ENCODE measurements at places on chromosomes 5 and 9.

DNA sequence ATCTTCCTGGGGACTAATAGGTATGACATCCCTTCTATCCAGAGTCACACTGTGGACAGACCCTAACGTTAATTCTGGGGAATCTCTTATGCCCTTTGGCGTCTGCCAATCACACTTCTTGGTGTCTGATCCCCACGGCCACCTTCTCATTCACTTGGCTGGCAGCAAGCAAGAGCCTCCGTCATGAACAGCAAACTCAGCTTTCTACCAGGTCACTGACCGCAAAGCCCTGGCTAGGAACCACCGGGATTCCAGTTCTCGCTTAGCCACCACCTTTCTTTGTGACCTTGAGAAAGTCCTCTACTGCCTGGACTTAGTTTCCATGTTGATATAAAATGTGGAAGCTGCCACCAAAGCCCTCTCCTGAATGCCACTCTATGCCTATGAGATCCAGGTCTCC is 67.7 kb upstream of the FCN1 start:
- no peak for DNase-seq

DNA sequence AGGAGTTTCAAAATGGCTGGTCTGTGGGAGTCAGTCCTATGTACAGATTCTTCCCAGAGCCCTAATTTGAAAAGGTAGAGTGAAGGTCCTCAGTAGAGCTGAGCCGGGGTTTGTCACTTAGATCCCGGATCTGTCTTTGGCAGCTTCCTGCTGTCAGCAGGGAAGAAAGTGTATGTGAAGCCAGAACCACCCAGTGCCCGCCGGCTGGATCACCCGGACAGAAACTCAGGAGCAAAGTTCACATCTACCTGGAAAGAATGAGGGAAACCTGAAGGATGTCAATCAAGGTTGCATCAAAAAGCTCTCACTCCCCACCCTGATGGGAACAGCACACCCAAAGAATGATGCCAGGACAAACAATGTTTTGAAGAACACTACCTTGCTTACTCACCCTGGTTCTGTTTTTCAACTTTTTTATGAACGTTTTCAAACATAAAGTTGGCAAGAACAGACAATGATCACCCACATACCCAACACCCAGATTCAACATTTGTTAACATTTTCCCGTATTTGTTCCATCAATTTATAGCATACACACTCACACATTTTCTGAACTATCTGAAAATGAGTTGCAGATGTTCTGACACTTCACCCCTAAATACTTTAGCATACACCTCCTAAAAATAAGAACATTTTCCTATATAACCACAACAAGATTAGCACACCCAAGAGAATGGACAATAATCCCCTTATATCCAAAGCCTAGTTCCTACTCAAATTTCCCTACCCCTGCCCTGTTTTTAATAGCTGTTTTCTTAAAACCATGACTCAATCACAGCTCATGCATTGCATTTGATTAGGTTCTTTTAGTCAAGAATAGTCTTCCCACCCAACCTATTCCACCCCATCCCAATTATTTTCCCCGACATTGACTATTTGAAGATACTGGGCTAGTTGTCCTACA is 133.9 kb downstream of the LHFPL2 start:
- DNase-seq, result no peak

DNA sequence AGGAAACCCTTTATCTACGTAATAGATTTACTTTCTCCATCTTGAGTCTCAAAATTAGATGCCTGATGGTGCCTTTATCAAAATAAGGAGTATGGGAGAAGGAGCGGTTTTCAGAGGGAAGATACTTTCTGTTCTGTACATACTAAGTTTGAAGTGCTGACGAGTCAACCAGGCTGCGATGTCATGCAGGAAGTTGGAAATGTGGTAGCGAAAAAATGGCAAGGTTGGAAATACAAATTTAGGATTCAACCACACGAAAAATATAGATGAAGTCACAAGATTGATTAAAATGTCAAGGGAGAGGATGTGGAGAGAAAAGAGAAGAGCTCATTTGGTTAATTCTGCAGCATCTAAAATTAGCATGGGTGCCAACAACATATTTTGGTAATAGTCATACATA is 129.5 kb downstream of the FOXD1 start:
- no peak for DNase-seq

- DNase-seq, result no peak
Measured at GRCh38 chr5:119016125-119016774, 27.9 kb upstream of the DTWD2 start.

DNA sequence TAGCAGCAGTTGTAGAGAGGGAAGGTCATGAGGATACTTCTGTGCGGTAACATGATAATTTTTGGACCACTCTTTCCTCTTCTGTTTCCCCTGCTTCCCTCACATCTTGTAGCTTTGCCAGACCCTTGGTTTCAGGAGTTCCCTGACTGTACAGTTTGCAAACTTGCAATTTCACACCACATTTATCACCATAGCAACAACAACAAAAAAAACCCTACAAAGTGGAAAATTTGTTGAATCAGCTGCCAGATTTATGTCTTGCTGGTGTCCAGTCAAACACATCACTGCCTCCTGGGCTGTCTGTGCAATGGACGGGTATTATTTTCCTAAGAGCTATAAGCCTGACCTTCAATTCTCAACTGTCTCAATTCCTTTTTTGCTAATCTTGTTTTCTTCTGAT is 751.6 kb downstream of the TLR4 start:
- no peak for DNase-seq

DNA sequence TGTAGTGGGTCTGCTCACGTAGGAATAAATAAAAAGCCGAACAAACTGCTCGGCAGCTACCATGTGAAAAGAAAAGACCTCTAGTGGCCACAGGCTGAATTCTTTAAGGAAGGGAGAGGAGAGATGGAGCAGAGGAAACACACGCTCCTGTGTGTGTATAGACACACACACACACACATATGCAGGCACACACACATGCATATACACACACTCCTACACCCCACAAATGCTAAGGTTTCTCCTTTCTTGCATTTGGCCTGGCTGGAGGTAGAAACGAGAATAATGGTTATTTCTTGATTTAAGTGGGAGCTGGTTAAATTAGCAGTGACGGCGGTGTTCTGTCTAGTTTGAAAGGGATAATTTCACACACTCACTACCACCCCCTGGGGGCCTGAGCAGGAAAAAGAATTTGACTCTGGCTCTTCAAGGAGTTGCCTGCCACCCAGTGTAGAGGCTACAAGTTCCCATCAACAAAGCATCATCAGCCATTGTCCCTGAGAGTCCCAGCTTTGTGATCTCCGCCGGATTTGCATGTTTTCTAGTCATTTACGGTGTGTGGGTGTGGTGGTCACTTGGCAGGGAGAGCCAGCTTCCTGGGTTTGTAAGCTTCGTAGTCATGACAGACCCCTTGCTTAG is at the start of gene INSYN2B:
Gene INSYN2B (minus strand): TSS at position 78 of the 636 bp plus-strand sequence. CDS start 96,597 bp downstream, outside the sequence.
- peak; percentile 66 for DNase-seq

DNA sequence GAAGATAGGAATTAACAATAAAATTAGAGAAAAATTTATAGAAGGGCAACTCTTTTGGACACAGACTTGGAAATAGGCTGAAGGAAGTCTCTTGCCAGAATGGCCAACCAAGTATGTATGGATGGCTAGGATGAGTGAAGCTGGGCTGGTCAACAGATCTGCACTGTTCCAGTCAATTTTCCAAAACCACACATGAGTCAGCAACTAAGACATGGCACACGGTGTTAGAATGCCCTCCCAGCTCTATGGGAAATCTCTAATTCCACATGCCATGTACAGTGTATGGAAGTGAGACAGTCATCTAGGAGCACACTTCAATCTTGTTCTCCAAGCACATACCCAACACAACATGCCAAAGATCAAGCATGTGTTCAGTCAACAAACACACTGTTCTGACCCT is 129.6 kb downstream of the GLIS3 start:
- DNase-seq, result no peak

DNA sequence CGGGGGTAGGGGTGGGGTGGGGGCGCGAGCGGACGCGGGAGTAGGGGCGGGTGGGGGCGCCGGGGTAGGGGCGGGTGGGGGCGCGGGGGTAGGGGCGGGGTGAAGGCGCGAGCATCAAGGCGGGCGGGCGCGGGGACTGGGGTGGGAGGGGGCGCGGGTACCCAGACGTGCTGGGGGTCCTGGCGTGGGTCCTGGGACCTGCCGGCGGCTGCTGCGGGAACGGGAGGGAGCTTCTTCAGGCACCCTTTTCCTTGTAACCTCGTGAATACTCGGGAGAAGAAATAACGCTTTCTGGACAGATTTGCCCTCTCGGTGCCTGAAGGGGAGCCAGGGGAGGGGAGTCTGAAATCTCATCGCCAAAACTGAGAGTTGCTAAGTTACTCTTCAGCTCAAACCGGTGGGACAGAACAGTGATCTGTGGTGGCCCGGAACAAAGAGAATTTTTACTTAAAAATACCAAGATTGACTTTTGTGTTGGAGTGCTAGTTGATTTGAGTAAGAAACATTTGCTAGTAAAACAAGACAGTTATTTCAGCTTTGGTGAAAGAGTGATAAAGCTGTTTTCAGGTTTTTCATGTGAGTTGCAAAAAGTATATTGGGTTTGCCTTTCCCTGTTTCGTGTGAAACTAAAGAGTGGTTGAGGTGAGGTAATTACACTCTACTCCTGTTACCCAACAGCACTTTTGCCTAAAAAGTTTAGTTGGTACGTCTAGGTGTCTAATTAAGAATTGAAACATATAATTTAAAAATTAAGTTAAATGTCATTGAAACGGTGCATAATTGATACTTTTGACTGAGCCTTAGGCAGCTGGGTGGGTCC is 643 bp downstream of the PLEKHG4B start:
- DNase-seq, result no peak

GRCh38 chr9:86766912-86767311 is 180.4 kb downstream of the GAS1 start:
- DNase-seq, result peak; percentile 52

GRCh38 chr9:119736491-119737454 is 367.5 kb upstream of the BRINP1 start:
- DNase-seq, result no peak

- no peak for DNase-seq
Measured at GRCh38 chr9:135016037-135016640, 71.3 kb upstream of the OLFM1 start.

- DNase-seq, result no peak
Measured at GRCh38 chr9:34456151-34456550, 2.2 kb downstream of the FAM219A start.

GRCh38 chr9:126833020-126833419 is 27.4 kb upstream of the ZBTB34 start:
- DNase-seq, result no peak

GRCh38 chr5:112529525-112529924 is 110.4 kb upstream of the EPB41L4A start:
- DNase-seq, result no peak

DNA sequence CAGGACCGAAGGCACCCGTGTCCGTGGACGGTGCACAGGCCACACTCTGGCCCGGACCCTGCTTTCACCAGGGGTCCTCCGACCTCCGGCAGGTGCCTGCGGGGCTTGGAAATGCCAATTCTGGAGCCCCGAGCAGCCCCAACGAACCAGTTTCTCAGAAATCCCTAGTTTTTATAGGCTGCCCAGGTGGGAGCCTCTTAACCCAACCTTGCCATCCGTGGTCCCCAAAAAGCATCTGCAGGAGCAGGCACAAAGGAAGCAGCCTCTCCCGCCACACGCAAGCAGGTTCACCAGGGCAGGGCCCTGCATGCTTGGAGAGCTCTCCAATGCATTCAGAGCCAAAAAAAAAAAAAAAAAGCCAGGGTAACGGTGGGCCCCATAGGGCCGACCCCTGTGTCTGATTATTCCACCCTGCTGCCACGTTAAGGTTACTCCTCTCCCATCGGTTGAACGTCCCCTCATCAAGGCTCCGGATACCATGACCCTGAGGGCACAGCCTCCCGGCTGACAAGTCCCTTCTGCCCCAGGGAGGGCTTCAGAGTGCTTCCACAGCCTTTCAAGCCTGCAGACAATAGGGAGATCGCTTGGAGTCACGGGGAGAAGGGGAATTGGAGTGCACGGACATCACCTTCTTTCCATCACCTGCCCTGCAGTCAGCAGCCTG is 796 bp upstream of the TPRN start:
- DNase-seq, result no peak

- DNase-seq, result peak; percentile 22
Measured at GRCh38 chr9:115411993-115412452, 294.1 kb upstream of the TNC start.

DNA sequence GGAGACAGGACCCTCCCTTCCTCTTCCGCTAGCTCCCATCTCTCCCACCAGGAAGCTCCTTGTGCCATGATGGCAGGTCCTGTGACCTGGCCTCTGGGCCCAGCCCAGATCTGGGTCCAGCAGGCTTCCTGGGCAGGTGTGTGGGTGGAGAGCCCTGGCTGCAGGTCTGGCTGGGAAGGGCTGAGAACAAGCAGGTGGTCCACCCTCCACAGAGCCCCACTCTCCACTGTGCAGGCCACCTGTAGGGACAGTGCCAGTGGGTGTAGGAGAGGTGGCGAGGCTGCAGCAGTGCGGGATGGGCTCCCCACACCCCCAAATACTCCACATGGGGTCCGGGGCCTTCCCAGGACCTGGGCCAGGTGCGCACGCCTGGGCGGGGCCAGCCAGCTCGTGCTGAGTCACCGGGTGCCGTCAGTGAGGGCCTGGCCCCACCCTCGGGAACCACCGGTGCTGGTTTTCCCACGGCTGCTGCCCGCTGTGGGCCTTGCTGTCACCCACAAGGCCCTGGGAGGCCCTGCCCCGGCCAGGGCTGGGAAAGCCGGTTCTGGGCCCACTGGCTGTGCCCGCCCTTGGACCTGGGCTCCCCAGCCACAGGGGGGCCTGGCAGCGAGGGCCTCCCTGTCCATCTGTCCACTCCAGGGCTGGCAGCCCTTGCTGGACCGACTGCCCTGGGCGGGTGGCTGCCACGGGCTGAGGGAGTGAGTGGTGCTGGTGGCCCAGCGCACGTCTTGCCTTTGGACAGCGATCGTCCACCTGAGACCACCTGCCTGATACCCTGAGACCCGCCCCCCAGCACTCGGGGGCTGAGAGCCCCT is 9.3 kb upstream of the NRARP start:
- no peak for DNase-seq

- DNase-seq, result no peak
Measured at GRCh38 chr9:119257592-119257991, 111.6 kb downstream of the BRINP1 start.

- no peak for DNase-seq
Measured at GRCh38 chr9:4174546-4175175, 125.2 kb downstream of the GLIS3 start.

GRCh38 chr5:67771791-67772190 is 443.8 kb upstream of the PIK3R1 start:
- DNase-seq, result no peak

DNA sequence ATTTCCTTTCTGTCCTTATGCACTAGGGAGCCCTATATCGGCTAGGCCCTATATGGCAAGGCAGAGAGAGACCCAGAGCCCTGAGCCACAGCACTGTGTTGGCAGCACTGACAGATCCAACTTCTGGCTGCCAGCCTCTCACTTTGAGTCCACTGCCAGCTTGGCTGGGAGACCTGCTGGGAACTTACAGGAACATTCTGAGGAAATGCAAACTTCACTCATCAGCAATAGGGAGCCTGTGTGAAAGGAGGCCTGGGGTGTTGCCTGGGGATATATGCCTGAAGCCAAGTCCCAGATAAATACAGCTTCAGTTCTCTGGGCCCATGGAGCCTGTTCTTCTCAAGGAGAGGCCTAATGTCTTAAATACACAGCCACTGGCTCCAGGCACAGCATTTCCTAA is 78.0 kb downstream of the ADRB2 start:
- no peak for DNase-seq

GRCh38 chr9:106962122-106962521 is 99.2 kb downstream of the ZNF462 start:
- no peak for DNase-seq

- no peak for DNase-seq
Measured at GRCh38 chr9:35940458-35941407, 17.2 kb downstream of the OR2S2 start.

GRCh38 chr5:21806943-21807342 is 1046.2 kb downstream of the CDH12 start:
- no peak for DNase-seq

Measured in AG09319 (cell line).